Prostate gland (tissue), 2 donors: ENCODE measurements at places on chromosomes 6 and 20. TPM values are rescaled to one million over a fixed set of nuclear protein-coding genes. Genes with fewer than 3 reads are reported as not detected.

DNA sequence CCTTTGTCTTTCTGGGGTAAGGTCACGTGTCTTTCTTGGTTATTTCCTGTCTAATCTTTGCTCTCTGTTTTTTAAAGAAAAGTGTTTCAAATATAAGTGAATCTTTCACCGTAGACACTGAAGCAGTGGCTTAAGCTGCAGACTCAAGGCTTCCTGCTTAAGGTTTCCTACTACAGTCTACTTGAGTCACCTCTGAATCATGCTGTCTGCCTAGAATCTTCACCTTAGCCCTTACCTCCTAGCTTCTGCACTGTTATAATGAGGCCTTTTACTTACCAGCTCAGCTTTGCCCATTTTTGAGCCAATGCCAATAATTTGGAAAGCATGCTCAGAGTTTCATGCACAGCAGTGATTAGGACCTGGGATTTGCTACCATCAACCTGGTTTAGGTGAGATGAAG is 30.6 kb downstream of the ADGRF4 start:
- no peak for DNase-seq

- DNase-seq = no peak
Observed at GRCh38 chr20:986733-987355, 15.3 kb downstream of the RSPO4 start.

DNA sequence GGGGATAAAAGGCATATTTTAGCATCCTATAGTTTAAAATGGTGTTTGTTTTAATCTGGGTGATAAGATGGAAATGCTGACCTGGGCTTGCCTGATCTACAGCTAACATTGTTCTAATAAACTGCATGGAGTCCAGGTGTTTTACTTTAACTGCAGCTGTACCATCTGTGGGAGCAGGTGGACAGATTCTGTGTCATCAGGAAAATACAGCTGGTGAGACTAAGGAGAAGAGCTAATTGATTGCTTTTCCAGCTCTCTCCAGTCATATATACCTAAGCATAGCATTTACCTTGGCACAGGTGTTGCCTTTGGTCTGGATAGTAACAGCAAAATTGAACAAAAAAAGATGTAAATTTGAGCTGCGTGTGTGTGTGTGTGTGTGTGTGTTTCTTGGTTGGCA is 31.6 kb downstream of the CBFA2T2 start:
- DNase-seq = no peak

DNA sequence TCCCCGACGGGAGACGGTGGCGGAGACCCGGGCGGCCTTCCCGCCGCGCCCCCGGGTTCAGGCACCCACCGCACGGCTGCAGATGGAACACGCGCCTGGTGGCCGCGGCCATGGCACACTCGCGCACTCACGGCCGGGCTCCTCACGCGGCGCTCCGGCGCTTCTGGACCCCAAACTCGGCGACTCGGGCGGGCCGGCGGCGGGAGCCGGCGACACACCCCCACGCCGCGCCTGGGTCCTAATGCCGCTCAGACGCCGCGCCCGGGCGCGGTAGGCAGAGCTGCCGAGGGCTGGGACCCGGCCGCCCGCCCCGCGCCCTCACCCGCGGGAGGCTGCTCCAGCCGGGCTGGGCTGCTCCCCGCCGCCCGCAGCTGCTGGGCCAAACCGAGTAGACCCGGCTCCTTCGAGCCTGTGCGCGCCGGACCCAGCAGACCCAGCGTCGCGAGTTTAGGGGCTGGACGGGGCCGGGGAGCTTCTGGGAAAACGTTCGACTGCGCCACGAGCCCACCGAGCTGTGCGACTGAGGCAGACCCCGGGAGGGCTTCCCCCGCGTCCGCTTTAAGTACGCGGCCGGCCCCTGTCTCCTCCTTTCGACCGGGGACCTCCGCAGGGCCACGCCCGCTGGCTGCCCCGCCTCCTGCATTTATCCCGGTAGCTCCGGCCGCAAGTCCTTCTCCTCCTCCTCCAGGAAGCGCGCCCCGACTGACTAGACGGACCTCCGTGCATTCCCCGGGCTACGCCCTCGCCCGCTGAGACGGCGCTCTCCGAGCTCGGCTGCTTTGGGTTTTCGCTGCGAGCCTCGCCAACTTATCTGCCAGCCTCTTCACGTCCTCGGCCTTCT is at the start of gene SLC4A11:
SLC4A11 (minus strand) TSS at position 165 of the 841 bp plus-strand sequence; CDS start at position 112, 53 bp downstream.
- peak; percentile 58 for DNase-seq

- DNase-seq = no peak
Observed at GRCh38 chr20:20205862-20206236, 153.5 kb downstream of the CFAP61 start.

DNA sequence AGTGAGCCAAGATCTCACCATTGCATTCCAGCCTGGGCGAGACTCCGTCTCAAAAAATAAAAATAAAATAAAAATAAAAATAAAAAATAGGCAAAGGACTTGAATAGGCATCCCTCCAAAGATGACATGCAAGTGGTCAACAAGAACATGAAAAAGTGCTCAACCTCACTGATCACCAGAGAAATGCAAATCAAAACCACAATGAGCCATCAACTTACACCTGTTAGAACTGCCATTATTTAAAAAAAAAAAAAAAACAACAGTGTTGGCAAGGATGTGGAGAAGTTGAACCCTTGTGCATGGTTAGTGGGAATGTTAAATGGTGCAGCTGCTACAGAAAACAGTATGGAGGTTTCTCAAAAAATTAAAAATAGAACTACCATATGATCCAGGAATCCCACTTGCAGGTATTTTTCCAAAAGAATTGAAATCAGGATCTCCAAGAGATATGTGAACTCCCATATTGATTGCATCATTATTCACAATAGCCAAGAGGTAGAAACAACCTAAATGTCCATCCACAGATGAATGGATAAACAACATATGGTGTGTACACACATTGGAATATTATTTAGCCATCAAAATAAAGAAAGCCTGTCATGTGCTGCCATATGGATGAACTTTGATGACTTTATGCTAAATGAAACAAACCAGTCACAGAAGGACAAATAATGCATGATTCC is 2.8 kb downstream of the C20orf203 start:
- DNase-seq = no peak

DNA sequence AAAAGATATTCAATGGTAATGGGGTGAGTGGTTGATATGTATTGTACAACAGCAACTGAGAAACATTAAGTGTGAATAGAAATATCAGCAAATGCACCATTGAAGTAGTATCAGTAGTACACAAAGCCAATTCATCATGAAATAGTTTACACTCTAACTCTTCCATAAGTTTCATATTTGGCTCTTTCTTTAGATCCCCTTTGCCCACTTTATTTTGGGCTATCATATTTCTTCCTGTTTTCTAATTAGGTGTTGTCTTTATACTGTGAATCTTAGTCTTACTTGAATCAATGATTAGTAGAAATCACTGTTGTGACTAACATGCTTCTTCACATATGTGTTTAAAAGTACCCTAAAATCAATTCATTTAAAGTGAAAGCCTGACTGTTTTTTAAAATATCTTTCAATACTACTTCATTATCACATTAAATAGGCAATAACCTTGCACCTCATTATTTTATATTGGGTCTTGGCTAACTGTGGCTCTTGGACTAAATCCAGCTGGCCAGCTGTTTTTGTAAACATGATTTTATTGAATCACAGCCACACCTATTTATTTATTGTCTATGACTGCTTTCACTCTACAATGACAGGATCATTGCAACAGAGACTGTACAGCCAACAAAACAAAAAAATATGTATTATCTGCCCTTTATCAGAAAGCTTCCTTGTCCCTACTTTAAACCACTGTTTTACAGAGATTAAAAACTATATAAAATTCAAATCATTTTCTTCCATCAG is 38.9 kb downstream of the EYS start:
- DNase-seq = no peak

Gene DDRGK1
- 87.5 TPM for total RNA-seq

Gene LRRN4
- 0.68 TPM for total RNA-seq

Gene BPIFB2
- total RNA-seq = 5.1 TPM

Gene BLCAP
- total RNA-seq = 101 TPM

Gene SOX4
- total RNA-seq = 41.7 TPM

Gene SNAI1
- 7.4 TPM for total RNA-seq
